ENCODE measurements at places on chromosomes 4 and X.

- peak; percentile 50 for ATAC-seq
Measured at GRCh38 chr4:41935652-41936021, 408 bp downstream of the TMEM33 start.

- peak; percentile 89 for ATAC-seq
Measured at GRCh38 chr4:6749340-6750171, 33.0 kb upstream of the KIAA0232 start.

DNA sequence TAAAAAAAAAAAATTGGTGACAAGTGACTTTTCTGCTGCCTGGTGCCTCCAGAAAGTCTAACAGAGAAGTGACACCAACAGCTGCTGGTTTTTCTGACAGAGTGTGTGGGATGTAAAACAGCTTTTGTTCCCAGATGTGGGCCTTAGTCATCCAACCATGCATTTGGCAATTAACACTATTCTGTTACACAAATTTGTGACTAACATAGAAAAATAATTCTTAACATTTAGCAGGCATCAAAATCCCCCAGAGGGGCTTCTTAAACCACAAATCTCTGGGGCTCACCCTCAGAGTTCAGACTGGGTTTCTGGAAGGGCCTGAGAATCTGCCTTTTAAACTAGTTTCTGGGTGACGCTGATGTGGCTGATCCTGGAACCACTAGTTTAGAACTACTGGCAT lies 100.5 kb upstream of the PCDH7 start:
- no peak for ATAC-seq

- ATAC-seq, result no peak
Measured at GRCh38 chr4:179755322-179755721, 2313.1 kb upstream of the AGA start.

- ATAC-seq, result no peak
Measured at GRCh38 chr4:158285429-158286216, 75.3 kb downstream of the TMEM144 start.

GRCh38 chr4:155787113-155787710 lies 28.4 kb downstream of the GUCY1B1 start:
- ATAC-seq, result peak; percentile 74

- ATAC-seq, result no peak
Measured at GRCh38 chr4:168164045-168164444, 71.7 kb downstream of the ANXA10 start.

DNA sequence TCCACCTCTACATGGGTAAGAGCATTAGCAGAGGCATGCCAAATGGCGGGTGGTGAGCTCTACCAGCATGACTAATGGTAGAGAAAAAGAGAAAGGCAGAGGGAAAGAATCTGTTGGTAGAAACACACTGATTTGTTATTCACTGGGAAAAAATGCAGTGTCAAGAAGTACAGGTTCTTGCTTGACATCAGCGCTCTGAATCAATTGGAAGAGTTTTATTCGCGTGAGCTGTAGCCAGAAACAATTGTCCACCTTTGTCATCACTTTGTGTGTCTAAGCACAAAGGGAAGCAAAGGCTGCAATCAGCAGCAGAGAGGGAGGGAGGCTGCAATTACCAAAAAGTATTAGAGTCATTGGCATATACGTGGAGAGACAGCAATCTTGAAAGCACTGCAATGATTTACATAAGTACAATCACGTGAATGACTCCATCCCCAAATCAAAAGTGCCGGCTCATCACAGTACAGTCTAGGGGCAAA lies 67.7 kb upstream of the HS3ST1 start:
- ATAC-seq, result peak; percentile 91

DNA sequence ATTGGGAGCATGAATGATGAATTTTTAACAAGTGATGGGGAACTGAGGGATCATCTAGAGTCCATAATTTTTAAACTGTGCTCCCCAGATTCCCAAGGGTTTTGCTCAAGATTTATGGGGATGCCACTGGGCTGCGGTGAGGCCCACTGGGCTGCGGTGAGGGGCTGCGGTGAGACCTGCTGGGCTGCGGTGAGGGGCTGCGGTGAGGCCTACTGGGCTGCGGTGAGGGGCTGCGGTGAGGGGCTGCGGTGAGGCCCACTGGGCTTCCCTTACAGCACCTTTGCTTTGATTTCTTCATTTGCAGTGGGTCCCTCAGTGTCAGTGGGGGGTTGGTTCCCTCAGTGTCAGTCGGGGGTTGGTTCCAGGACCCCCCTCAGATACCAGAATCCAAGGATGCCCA lies 47.4 kb upstream of the ATOH1 start:
- ATAC-seq, result no peak

DNA sequence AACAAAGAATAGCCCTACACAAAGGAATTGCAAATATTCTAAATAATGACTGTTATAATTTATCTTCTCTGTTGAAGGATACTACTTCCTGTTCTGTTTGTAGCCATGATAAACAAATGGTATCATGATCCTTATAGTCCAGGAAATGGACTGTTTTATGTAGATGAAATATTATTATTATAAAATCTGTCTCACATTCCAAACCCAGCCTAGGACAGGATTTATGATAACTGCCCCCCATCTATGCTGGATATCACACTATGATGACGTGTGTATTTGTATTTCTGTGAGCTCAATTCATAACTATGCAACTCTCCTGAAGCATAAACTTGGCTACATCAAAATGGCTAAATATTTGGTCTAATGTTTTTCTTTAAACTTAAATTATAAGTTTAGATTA lies 21.3 kb downstream of the DMD start:
- no peak for ATAC-seq

DNA sequence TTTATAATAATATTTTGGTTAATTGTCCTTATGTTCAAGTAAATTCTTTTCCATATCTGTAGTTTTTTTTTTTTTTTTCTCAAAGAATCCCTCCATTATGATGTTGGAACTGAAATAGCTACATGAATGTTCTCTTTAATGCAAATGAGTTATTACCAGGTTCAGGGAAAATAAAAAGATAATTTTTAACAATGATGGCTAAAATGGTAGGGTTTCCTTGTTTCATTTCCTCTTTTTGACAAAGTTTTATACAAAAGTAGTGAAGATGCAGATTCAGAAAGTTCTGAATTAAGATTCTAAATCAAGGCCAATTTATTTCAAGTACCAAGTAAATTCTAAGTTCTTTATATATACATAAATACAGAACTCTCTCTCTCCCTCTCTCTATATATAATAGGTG lies 779.0 kb upstream of the INTU start:
- no peak for ATAC-seq
